ENCODE measurements at places on chromosomes 12 and 14.

DNA sequence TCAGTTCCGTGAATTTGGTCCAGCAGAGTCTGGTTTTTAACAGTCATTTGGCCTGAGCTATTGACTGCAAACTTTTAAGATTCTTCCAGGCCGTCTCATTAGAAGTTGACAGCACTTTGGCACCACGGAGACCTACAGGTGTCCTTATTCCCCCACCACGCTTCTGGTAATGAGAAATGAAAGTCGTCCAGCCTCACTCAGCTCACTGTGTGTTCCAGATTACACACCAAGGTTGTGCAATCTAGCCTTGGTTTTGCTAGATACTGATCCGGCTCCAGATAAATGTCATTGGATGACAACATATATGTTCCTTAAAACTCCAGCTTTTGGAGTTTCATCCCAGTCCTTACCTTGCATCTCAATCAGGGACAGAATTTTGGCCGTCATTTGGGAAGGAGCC lies 210.4 kb downstream of the CHST11 start:
- DNase-seq = no peak

- no peak for DNase-seq
Observed at GRCh38 chr14:74906925-74907521, 16.0 kb downstream of the RPS6KL1 start.

DNA sequence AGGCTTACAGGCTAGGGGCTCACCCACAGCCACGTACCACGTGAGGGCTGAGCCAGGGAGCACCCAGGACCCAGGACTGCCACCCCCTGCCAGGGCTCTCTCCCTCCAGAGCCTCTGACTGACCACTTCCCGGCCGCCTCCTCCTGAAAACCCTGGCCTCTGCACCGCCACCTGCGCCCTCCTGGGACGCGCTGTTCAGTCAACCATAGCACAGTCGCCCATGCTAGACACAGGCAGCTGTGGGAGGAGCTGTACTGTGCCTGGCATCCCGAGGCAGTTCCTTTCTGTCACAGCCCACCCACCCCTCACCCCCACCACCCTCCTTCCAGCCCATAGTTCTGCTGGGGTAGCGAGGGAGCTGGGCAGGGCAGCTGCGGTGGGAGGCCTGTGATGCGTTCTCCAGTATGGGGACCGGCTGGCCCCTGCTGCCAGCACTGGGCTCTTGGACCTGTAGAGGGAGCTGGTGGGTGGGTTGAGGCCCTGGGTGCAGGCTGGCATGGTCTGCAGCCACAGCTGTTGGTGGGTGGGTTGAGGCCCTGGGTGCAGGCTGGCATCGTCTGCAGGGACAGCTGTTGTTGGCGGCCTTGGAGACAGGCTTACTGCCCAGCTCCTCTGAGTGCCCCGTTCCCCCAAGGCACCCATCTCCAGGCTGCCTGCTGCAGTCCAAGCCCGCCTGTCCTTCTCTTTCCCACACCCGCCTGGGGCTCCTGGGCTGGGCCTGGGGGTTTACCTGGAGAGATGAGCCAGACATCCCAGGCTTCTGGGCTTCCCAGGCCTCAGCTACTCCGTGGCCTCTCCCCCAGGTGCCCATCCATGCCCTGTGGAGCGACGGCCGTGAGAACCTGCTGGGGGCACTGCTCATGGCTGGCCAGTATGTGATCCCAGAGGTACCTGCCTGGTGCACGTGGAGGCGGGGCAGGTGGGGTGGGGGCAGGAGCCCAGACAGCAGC lies 11.5 kb downstream of the ASPG start:
- no peak for DNase-seq

DNA sequence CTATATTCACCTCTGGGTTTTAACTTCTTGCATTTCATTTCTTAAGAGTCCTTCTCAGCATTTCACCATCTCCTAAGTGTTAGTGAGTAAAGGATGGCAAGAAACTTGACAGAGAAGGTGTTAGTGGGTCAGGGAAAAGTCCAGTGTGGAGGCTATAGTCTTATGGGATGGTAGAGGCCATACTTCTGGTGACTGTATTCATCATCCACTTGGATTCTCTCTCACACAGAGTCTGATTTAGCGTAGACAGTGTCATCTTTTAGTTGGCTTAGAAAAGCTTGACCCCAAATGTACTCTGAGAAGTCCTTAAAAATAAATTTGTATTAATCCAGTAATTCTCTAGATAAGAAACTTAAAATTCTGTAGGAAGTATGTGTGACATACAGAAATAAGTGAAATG lies 232.4 kb upstream of the FBXO33 start:
- no peak for DNase-seq

- no peak for DNase-seq
Observed at GRCh38 chr14:50001999-50002925, 109.4 kb downstream of the ARF6 start.

DNA sequence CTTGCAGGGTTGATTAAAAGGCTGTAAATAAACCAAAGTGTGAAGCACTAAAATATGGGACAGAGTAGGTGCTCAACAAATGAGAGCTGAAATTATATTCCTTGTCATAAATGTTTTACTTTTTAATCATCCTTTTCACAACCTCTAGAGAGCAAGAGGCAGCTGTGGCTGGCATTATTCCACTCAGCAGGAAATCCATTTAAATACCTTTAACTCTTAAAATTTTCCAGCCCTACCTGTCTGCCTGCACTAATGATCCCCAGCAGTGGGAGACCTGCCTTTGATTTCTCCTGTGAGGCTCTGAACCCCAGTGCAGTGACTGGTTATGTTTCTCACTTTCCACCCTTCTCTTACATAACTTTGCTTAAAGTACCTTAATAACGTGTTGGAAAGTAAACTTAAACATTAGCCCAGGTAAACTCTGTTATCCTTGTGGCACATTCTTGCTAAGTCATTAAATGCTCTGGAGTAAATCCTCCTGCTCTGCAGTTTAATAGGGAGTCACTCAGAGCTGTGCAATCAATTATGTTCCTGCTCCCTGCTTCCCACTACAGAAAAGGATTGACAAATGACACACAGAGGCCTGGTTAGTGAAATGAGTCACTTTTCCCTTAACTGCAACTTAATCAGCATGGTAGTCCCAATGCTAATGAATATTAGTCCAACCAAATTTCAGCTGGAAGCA lies 755.7 kb upstream of the USP15 start:
- no peak for DNase-seq

- no peak for DNase-seq
Observed at GRCh38 chr14:104593710-104594136, 10.8 kb downstream of the TMEM179 start.

- peak; percentile 11 for DNase-seq
Observed at GRCh38 chr12:30847259-30847658, 79.3 kb upstream of the TSPAN11 start.

GRCh38 chr12:1189163-1189562 lies 198.1 kb downstream of the ERC1 start:
- no peak for DNase-seq

- no peak for DNase-seq
Observed at GRCh38 chr14:37587131-37587803, 7.8 kb downstream of the FOXA1 start.

GRCh38 chr14:94570440-94570839 lies 9.2 kb downstream of the SERPINA4 start:
- DNase-seq = no peak

DNA sequence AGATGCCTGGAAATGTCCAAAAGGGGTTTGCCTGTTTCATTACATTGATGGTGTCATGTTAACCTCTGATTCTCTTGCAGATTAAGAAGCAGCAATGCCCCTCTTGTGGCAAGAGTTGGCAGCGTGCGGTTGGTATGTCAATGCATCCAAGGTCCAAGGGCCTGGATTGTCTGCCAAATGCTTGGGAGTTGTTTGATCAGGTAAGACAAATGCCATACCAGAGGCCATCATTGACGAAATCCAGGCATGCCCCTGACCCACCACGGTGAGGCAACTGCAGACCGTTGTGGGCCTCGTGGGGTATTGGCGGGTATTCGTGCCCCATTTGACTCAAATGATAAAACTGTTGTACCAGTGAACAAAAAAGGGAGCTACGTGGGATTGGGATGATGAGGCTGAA lies 11.4 kb upstream of the RNASE12 start:
- no peak for DNase-seq

DNA sequence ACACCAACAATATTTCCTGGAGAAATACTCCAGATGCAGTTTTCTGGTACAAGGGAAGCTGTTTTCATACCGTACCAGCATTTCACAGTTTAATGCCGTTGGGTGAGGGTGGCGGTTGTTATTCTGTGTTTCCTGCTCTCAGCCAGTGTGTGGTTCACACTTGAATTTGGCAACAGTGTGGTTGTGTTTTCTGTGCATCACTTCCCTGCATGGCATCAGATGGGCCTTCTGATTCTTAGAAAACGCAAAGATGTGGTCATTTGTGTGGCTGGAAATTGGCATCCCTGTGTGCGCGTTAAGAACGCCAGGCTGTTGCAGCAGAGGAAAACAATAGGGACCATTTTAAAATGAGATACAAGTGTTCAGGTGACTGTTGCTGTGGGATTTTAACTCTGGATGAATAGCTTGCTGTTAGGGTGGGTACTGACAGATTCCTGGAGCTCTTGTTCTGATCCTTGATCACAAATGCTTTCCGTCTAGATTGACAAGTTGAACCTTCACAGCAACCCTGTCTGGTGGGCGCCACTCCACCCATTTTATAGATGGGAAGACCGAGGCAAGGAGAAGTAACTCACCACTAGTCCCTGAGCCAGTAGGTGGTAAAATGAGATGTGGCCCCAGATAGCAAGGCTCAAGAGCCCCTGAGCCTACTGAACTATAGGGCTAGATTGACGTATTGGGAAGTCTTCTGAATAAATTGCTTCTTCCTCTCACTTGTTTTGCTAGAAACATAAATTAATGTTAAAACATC lies 231.2 kb downstream of the CHST11 start:
- no peak for DNase-seq

- DNase-seq = no peak
Observed at GRCh38 chr12:84502180-84502860, 410.3 kb downstream of the SLC6A15 start.

GRCh38 chr12:4994622-4995021 lies 49.1 kb upstream of the KCNA5 start:
- no peak for DNase-seq

- DNase-seq = no peak
Observed at GRCh38 chr14:60346706-60347105, 97.7 kb downstream of the PPM1A start.

DNA sequence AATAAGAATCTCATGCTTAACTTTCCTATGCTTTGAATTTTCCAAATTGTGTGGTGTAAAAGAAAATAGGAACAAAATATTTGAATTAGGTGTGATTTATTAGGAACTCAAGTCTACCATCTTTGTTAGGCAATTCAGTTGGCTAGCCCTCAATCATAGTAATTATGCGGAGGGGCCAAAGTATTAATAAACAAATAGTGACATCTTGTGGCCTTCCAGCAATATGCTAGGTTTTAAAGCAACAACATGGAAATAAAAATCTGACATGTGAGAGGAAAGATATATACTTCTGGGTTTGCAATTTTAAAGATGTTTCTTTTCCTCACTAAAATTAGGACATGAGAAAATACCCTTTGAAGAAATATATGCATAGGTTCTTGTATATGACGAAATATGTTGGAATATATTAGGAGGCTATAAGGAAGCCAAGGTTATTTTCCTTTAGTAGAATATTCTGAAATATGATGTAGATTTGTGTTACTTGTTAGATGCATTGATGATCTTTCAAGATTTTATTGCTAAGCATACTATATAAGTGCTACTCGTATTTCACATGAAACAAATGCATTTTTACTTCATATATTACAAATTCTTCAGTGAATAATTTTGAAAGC lies 200.4 kb downstream of the PTPRO start:
- no peak for DNase-seq

DNA sequence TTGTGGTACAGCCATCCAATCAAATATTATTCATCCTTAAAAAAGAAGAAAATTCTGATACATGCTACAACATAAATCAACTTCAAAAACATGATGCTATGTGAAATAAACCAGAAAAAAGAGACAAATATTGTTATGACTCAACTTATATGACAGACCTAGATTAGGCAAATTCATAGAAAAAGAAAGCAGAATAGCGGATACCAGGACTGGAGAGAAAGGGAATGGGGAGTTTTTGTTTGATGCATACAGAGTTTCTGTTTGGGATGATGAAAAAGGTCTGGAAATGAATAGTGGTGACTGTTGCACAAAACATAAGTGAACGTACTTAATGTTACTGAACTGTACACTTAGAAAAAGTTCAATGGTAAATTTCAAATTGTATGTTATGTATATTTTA lies 82.3 kb downstream of the SPPL3 start:
- DNase-seq = no peak

DNA sequence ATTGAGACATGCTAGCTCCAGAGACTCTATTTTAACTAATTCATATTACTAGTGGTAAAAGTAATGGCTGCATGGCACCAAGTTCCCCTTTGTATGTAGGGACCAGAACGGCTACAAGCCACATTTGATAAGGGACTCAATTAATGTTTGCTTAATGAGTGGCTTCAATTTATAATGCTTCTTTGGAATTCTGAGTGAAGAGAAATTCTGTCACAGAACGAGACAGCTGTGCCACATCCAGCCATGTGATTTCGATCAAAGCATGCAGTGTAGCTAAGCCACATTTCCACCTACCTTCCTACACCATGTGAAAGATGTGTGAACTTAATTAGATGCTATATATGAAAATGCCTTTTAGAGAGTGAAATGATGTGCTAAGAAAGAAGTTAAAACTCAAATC lies 217.4 kb downstream of the ACSS3 start:
- DNase-seq = no peak

GRCh38 chr14:38824706-38825105 lies 278.3 kb downstream of the SEC23A start:
- no peak for DNase-seq

GRCh38 chr12:94769776-94770759 lies 119.7 kb upstream of the TMCC3 start:
- DNase-seq = no peak

DNA sequence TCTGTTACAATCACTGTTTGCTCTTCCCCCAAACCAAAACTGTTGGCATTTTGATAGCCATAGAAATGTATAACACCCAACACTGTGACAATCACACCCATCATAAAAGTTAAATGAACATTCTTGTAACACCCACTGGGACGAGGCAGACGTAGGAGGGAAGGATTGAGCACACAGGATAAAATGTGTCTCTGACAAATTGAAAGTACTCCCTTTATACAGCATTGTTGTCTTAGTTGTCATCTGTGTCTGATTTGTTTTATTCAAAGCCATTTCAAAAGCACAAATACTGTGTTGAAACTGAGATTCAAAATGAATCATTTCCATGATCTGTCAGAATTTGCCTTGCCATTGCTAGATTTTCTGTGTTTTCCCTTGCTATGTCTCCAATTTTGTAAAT lies 436.3 kb downstream of the TMTC2 start:
- no peak for DNase-seq

- no peak for DNase-seq
Observed at GRCh38 chr12:8547645-8548044, 6.9 kb upstream of the CLEC4E start.
